T47D (cell line): ENCODE measurements at places on chromosomes 12 and 14.

DNA sequence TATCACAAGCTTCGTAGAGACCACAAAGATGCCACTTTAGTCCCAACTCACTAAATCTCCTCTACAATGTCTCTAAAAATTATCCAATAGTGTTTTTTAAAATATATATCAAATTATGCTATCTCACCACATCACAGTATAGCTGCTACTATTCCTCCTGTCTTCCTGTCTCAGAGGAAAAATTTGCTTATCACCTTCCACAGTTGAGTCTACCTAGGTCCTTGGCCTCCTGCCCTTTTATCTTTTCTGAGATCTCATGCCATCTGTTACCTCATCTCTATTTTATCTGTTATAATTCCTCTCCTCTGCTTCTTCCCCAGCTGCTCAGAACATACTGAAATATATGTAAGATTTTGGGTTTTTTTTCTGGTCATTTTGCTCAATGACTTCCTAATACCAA, 568.2 kb downstream of the DIO2 start:
- no peak for DNase-seq

DNA sequence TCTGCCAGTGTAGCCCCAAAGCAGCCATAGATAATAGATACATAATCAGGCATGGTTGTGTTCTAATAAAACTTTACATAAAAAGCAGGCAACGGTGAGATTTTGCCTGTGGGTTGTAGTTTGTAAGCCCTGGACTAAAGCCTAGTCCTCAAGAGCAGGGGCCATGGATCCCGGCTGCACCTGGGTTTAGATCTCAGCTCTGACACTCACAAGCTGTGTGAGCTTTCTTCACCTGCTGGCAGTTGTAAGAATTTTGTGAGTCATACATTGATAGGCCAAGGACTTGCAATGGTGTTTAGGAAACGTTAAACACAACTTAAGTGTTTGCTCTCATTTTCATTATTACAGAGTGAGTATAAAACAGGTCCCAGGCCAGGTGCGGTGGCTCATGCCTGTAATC, 395.8 kb upstream of the TBX3 start:
- no peak for DNase-seq

DNA sequence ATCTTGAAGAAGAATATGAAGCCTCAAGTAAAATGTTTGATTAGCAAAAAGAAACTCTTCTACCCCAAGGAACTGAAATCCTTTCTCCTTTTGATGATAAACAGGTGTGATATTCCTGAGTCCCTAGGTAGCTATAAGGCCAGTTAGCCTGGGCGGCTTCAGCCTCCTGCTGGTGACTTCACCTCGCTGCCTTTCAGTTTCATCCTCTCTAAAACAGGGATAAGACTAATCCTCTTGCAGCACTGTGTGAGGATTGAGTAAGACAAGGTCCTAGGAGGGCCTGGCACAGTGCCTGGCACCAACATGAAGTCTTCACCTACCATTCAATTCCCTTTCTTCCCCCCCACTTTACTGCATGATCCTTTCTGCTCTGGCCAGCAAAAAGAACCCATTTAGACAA, 42.1 kb downstream of the CIT start:
- DNase-seq = no peak

DNA sequence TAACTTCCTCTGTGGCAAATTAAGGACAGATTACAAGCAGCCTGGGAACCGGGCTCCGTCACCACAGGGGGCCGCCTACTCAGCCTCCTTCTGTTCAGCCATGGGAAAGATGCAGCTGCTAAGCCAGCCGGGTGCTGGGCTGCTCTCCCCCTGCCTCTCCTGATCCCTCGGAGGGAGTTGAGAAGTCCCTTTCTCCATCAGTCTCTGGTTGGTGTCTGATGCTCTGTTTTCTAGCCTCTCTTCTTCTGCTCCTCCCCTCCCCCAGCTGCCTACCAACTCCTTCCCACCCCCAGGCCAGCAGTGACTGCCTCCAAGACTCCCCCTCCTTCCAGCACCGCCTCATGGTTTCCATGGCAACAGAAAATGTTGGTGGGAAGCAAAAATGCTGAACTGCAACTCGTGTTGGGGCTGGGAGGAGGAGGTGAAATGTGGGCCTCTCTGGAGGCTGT, 486.7 kb downstream of the APAF1 start:
- no peak for DNase-seq

- no peak for DNase-seq
Measured at GRCh38 chr14:50862036-50862570, 9.8 kb upstream of the ABHD12B start.

GRCh38 chr12:39123580-39124253, 218.3 kb upstream of the CPNE8 start:
- no peak for DNase-seq

GRCh38 chr12:92292016-92292415, 146.4 kb upstream of the BTG1 start:
- DNase-seq = no peak

DNA sequence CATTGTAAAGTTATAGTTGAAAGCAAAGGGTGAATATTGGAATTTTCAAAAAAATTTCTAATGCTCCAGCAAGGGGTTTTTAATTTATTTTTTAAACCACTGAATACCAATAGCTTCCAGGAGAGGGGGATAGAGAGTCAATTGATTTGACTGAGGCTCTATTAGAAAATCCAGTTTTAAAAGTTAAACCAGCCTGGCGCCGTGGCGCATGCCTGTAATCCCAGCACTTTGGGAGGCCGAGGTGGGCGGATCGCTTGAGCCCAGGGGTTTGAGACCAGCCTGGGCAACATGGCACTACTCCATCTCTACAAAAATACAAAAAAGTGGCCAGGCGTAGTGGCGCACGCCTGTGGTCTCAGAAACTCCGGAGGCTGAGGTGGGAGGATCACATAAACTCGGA, 150.1 kb downstream of the SLC38A4 start:
- DNase-seq = peak; percentile 69

- no peak for DNase-seq
Measured at GRCh38 chr12:105256921-105257320, 20.9 kb upstream of the APPL2 start.

- no peak for DNase-seq
Measured at GRCh38 chr14:103031566-103031911, 25.8 kb downstream of the CDC42BPB start.

- DNase-seq = peak; percentile 73
Measured at GRCh38 chr14:102209224-102209966, 69.7 kb downstream of the WDR20 start.

GRCh38 chr14:98689951-98690350, 582.0 kb downstream of the BCL11B start:
- DNase-seq = no peak

- DNase-seq = no peak
Measured at GRCh38 chr14:56183631-56184157, 65.5 kb downstream of the PELI2 start.

DNA sequence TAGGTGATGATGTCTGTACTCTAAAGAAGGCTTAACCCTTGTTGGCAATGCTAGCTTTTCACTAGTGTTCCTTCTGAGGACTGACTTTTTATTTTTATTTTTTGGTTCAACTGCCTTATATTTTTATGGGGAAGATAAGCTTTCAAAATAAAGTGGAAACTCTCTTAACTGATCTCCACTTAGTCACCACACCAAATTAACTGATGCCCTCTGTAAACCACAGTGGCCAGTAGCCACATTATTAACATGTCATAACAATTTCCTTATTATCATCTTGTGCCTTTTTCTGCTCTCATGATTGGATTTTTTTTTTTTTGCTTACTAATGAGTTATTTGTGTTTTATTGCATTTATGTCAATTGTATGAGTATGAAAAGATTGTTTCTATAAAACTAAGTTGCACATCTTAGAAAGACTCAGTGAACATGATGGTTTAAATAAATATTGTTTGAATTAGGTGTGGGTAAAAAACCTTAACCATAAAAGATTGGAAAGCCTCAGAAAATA, 56.9 kb downstream of the SCFD1 start:
- no peak for DNase-seq

- no peak for DNase-seq
Measured at GRCh38 chr12:127548123-127548553, 718.8 kb upstream of the TMEM132C start.

DNA sequence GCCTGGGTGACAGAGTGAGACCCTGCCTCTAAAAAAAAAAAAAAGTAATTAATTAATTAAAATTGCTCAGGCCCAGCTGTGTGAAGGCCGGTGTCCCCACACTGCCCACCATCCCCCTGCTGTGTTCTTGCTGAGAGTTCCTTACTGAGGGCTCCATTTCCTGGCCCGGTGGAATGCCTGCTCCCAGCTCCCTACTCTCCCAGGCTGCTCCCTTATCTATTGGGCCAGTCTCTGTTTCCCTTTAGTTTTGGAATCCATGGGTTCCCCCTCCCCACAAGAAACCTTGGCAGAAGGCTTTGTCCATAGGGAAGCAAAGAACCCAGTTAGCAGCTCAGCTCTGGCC, 19.0 kb downstream of the MLXIP start:
- no peak for DNase-seq

- no peak for DNase-seq
Measured at GRCh38 chr14:92058006-92058917, 18.4 kb upstream of the TRIP11 start.

- no peak for DNase-seq
Measured at GRCh38 chr14:88882236-88882635, 57.8 kb downstream of the TTC8 start.

GRCh38 chr12:122081697-122082221, 3.2 kb downstream of the MLXIP start:
- DNase-seq = no peak

- DNase-seq = no peak
Measured at GRCh38 chr12:6944381-6945186, 762 bp downstream of the C12orf57 start.
